ENCODE measurements at places on chromosomes 6 and 20.

DNA sequence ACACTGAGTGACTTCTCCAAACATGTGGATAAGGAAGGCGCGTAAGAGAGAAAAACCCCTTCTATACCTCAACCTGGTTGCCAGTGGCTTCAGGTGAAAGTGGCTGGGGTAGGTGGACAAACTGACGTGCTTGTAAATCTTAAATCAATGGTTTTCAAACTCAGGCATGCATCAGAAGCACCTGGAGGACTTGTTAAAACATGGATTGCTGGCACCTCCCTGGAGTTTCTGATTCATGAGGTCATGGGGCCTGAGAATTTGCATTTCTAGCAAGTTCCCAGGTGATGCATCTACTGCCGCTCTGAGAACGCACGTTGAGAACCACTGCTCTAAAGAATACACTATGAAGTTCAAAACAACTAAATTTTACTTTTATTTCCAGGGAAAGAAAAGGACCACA, 31.9 kb upstream of the TAB2 start:
- no peak for DNase-seq

- DNase-seq, result no peak
These were observed 76.1 kb upstream of the ANKEF1 start for GRCh38 chr20:9958693-9959092.

DNA sequence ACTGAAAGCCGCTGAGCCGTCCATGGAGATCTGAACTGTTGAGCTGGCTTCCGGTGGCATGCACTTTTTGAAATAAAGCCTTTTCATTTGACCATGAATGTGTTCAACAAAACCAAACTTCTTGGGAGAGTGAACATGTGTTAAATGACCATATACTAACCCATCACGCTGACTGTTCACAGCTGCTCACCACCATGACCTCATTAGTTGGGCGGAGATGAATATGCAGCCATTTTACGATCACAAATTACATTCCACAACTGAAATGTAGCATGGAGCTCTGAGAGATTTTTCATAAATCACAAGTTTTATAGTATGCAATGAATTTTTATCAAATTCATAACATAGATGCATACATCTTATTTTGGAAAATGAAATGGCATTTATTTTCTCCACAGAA, 4.2 kb downstream of the RAMACL start:
- DNase-seq, result no peak

DNA sequence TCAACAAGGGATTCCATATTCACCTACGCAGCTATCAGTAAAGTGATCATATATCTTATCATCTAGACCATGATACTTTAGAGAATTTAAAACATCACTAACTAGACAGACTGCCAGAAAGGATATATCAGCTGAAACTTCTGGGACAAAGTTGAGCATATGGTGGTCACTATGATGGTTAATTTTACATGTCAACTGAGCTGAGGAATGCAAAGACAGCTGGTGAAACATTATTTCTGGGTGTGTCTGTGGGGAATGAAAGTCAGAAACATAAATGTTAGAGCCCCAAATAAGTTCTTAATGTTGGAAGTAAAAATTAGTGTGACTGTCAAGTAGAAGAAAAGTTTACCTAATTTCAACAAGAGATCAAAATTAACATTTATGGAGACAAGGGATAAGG, 440.0 kb upstream of the IRAK1BP1 start:
- no peak for DNase-seq

DNA sequence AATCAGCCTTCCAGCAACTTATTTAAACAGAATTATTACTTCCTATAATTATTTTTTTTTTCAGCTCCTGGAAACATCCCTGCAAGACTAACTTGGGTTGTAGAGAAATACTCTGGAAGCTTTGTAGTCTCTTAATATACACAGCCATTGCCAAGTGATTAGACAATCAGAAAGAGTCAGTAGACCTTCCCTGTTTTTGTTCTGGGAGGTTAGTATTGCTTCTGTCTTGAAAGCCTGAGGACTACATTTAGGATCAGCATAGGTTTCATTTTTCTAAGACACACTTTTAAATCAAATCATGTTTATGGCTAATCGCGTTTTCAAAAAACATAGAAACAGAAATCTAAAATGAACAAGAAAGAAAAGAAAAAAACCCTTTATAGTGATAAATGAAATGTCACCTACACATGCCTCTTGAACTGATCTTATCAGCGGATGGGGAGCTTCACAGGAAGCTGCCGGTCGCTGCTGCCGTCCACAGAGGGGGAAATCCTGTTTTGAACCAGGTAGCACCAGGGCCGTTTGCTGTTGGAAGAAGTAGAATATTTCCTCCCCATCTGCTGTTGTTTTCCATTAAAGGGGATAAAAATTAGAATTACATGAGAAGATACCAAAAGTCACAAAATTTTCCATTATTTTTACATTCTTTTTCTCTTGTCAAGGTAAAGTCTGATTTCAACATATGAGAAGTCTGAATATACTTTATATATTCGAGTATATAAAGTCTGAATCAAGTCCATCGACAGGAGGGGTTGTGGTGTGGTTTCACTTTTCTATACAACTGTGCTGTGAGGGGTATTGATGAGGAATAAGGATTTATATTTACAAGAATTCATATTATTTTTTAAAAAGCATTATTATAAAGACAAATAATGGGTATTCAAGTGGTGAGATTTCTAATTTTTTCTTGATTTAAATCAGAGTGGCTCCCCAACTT, 94.6 kb downstream of the ARMC2 start:
- DNase-seq, result peak; percentile 26

- DNase-seq, result no peak
These were observed 213.7 kb downstream of the HTR1B start for GRCh38 chr6:77249560-77249959.

DNA sequence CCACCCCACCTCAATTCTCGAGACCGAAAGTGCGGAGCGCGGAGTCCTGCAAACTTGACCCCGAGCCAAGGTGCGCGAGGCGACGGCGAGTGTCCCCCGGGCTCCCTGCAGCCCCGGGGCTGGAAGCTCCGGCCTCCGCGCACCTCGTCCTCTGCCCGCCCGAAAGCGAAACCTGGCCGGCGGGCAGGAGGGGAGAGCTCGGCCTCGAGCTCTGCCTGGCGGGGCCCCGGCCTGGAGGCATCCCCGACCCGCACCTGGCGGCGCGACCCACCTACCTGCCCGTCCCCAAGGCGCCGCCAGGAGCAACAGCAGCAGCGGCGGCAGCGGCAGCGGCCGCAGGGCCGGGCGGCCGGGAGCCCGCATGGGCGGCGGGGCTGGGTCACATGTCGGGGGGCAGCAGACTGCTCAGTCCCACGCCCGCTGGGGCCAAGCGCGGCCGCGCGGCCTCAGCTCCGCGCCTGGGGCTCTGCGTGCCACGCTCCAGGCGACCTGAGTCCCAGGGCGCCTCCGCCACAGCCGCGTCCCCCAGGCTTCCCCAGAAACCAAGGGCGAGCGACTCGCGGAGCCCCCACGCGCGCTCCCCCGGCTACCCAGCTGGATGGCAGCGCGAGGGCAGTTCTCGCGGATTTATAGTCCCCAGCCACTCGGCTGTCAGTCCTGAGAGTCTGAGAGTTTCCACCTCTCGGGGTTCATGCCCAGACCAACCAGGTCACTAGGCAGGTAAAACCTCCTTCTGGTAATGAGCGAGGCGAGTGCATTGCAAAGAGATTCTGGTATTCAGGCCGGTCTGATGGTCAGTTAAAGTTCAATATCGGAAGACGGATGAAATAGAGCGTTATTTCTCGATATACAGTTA, at the start of gene IL20RA:
Gene IL20RA, minus strand, starts transcription at position 600 of the 856 bp plus-strand sequence. Its CDS starts 237 bp downstream, at position 363.
- DNase-seq, result no peak

DNA sequence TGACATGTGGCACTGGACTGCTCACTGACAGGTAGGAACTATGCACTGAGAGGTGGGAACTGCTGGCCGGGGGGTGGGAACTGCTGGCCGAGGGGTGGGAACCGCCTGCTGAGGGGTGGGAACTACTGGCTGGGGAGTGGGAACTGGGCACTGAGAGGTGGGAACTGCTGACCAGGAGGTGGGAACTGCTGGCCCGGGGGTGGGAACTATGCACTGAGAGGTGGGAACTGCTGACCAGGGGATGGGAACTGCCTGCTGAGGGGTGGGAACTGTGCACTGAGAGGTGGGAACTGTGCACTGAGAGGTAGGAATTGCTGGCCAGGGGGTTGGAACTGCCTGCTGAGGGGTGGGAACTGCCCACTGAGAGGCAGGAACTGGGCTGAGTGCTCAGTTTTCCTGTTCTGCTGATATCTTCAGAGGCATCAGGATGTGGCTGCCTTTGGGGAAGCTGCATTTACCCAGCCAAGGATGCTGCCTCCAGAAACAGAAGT, 90.2 kb downstream of the THBS2 start:
- DNase-seq, result no peak

GRCh38 chr6:17744019-17744756, 37.5 kb upstream of the NUP153 start:
- no peak for DNase-seq
